NCI-H2171 (cell line): ENCODE measurements at places on chromosomes 6 and 20.

GRCh38 chr6:18496462-18496861 lies 109.3 kb downstream of the RNF144B start:
- DNase-seq = no peak

GRCh38 chr6:90131614-90132423 lies 164.8 kb downstream of the BACH2 start:
- no peak for DNase-seq

DNA sequence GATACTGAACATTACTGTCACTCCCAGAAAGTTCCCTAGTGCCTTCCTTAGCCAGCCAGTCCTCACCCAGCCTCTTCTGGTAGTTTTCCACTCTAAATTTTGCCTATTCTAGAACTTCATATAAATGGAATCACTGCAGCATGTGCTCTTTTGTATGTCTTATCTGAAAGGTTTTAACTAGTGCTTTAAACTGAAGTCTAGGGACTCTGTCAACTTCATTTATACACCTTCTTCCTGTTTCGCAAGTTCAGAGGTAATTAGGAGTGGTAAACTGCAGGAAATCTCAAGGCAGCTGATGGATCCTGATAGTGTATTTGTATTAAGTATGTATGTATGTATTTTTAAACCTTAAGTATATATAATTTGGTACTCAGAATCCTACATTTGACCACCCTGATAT lies 94.3 kb downstream of the TCP11 start:
- no peak for DNase-seq

GRCh38 chr6:106918115-106918514 lies 56.4 kb downstream of the CD24 start:
- DNase-seq = peak; percentile 52

DNA sequence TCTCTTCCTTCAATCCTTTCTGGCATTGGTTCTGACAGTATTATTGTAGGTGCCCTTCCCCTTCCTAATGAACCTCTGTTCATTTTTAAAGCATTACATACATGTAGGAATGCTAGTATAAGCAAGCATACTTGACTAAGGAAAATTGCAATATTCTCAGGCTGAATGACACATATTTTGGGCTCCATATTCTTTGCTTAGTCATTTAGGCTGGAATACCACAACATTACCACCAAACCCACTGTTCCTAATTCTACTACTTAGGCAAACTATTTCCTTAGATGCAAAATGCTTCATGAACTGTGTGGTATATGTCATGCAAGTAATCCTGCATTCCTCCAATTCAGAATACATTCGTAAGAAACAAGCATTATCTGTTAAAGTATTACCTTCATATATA lies 113.9 kb downstream of the PRDM1 start:
- DNase-seq = no peak

GRCh38 chr20:56422076-56422823 lies 10.2 kb downstream of the CASS4 start:
- no peak for DNase-seq

- DNase-seq = no peak
These were observed 174.8 kb upstream of the RREB1 start for GRCh38 chr6:6932968-6933367.

GRCh38 chr6:44456070-44456965 lies 68.8 kb downstream of the CDC5L start:
- DNase-seq = peak; percentile 22

GRCh38 chr6:83589076-83589475 lies 76.7 kb downstream of the PRSS35 start:
- DNase-seq = no peak

GRCh38 chr6:54097753-54098152 lies 13.5 kb upstream of the MLIP start:
- no peak for DNase-seq

- no peak for DNase-seq
These were observed 372.9 kb downstream of the SAMD5 start for GRCh38 chr6:147881432-147881831.

- DNase-seq = no peak
These were observed 160.8 kb downstream of the PDE7B start for GRCh38 chr6:136012198-136012887.
